ENCODE measurements at places on chromosomes 11 and 22.

DNA sequence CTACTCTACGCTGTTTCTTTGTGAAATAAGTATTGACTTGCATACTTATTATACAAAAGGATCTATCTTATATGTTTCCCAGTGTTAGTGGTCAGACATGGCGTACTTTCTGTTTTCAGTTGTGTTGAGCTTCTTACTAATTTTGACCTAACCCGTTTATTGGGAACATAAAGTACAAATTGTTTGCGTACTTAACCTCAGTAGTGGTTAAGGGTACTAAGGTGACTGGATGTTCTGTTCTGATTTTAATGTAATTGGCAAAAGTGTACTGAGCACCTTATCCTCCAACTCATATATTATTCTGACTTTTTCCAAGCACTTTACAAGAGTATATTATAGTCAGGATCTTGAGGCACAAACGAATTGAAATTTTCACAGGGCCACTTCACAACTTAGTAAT lies 17.2 kb downstream of the TBCEL start:
- DNase-seq: no peak

DNA sequence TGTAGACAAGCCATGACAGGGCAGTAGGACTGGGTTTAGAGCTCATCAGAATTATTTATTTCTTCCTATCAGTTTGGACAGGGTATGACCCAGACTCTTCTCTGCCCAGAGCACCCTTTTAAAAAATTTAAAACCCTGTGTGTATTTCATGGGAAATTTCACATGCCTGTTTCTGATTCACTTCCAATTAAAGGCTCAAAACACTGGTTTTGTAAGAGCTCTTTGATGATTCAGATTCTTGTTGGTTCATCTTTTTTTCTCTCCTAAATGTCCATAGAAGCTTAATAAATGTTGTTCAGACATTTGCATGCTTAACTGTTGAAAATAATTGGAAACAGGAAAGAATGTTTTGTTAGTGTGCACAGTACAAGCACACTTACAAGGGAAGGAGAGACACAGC lies 13.8 kb downstream of the FLI1 start:
- no peak for DNase-seq

DNA sequence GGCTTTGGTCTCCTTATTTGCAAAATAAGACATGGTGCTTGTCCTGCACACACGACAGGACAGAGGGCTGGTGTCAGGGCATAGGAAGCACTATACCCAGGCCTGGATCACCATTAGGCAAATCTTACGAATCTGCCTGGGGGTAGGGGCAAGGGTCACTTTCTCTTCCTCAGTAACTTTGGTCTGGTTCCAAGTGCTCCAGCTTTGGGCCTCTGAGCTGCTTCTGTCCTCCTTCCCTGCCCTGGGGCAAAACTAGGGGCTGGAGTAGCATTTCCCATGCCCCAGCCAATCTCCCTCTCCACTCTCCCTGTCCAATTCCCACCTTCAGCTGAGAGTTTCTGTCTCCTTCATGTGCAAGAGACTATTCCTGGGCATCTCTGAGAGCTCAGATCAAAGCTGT lies 123.7 kb upstream of the NECTIN1 start:
- no peak for DNase-seq

DNA sequence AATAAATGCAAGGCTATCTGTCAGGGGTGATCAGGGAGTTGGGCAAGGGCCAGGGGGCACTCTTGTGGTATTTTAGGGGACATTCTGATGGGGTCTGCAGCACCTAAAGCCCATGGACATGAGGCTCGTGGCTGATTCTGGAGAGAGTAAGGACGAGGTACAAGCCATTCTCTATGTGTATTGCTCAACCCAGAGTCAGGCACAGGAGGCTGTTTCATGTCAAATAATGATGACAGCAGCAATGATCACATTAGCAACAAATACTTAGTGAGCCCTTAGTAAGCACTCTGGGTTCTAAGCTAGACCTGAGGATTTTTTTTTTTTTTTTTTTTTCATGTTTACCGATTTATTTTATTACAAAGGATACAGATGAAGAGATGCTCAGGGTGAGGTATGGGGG lies 83.5 kb upstream of the THY1 start:
- DNase-seq: no peak

DNA sequence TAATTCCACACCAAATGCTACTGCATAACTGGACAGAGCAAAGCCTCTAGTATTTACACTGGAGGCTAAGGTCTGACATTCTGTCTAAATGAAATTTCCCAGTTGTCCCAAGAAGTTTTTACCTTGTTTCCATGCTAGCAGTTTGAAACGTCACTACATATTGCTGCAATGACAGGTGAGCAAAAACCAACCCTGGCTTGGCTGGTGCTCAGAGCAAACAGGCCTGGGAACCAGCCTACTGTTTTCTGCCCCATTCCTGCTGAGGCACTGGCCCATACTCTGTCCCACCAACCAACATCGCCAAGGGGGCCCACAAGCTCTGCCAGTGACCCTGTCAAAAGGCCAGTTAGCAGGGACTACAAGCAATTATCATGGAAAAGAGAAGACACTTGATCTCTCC lies 131.1 kb downstream of the MPPED2 start:
- no peak for DNase-seq

DNA sequence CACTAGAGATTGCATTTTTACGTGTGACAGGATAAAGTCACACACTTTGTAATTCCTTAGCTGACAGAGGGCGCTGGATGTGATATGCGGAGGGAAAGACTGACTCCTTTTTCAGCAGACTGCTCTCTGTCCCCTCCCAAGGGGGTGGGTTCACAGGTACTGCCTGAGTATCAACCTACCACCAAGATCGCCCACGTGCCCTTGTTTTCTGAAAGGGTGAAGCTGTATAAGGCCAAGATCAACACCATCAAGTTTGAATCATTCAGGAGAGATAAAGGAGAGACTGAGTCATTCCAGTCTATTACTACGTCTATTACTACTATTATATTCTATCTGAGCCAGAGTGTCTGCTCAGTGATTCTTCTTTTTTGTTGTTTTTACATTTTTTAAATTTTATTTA lies 30.7 kb downstream of the BUD13 start:
- DNase-seq: peak; percentile 19

GRCh38 chr11:22084056-22084455 lies 108.8 kb upstream of the ANO5 start:
- no peak for DNase-seq

DNA sequence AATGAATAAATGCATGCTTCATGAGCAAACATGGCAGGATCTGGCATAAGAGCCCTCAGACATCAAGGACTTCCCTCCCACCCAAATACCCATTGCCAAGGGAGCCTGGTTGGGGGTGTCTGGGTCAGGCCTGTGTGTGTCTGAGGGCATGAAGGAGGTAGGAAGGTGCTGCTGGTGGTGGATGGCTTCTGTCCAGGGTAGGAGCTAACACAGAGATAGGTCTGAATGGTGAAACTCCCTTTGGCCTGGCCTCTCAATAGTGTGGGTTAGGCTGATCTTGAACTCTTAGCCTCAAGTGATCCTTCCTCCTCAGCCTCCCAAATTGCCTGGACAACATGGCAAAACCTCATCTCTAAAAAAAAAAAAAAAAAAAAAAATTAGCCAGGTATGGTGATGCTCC lies 2.8 kb downstream of the AMPD3 start:
- DNase-seq: no peak

DNA sequence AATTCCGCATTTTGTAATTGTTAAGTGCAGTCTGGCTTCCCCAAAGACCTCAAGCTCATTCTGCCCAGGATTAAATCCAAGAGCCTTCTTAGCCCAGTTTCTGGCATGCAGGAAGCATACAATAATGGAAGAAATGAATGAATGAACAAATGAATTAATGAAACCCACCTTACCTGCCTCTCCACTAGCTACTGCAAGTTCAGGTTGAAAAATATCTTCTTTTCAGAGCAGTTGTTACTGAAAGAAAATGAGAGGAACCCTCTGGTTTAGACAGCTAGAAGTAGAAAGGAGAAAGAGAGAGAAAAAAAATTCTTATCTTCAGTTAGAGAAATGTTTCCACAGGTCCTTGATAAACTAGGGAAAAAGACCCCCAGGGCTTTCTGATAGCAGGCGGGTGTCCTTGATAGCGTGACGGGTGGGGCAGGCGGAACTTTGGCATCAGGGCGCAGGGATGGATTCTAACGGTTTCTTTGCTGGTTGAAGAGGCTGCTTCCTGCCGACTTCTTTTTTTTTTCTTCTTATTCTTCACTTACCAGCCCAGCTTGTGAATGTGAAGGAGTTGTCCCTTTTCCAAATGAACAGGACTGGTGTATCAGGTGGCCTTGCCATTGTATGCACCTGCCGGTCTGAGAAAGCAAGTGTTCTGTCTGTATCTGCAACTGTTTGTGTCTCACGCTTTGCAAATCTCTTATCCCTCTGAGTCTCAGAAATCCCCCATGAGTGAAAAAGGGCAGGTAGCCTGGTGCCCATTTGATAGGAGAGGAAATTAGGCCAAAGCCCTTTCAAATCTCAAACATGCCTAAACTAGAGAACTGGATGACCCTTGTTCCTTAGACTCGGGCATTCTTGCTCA lies 10.0 kb downstream of the LMO2 start:
- no peak for DNase-seq

DNA sequence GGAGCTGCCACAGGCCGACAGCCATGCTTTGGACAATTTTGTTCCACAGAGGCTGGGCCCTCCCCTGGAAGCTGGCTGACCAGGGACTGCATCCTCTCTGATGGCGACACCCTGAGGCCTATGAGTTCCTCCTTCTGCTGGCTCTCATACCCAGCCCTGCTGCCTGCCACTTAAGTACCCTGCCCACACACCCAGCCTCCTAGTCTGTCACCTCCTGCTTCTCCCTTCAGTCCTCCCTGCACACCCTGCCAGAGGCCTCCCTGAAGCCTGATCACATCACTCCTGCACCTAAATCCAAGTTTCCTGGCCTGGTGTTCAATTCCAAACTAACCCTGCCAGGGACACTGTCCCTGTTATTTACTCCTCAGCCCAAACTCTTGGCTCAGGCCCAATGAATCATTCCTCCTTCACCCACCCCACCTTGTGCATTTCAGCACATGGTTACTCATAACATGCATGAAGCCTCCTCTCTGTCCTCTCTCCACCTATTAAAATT lies 136.7 kb upstream of the NECTIN1 start:
- DNase-seq: no peak

DNA sequence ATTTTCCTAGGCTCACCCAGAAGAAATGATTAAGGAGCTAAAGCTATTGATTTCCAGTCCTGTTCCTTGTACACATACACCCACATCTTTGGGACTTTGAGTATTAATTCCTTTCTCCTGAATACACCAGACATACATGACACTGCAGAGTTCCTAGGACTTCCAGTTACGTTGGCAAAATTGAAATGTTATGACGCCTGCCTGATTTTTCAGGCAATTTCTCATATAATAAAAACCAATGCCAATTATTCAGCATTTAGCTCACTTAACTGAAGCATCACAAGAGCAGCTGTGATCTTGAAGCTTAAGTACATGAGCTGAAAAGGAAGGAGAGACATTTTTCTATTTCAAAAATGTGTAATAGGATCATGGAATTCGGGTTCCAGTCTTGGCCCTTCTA lies 4.5 kb downstream of the CLMP start:
- no peak for DNase-seq

- DNase-seq: no peak
Observed at GRCh38 chr22:40423310-40423688, 52.9 kb downstream of the SGSM3 start.

DNA sequence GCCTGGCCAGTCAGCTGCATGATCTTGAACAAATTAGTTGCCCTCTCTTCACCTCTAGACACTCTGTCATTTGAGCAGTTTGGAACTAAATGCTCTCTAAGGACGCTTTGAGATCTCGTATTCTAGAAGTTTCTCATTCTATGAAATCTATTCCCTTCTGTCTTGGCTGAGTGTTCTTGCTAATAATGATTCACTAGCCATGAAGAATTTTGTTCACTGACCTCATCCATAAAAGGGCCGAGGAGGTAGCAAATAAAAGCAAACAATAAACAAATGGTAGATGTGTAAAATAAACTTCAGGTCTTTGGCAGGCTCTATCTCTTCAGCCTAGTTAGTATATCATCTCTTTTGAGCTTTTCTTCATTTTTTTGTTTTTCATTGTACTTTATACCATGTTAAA lies 76.6 kb downstream of the USP35 start:
- DNase-seq: no peak

DNA sequence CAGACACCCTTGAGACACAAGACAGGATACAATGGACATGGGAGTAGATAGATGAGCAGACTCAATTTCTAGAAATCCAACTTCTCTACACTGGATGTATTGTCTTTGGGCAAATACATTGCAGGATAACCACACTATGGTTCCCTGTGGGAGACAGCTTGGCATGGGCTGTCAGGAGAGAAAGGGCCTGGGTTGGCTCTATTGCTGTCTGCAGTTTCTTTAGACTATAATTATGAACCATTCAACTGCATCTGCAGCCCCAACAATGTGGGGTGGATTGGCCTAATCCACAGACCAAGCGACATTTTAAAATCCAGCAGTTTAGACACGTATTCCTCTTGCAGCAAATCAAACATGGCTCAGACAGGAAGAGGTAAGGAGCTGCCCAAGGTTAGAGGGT lies 60.3 kb downstream of the ETS1 start:
- DNase-seq: no peak

GRCh38 chr22:37209140-37209845 lies 3.0 kb downstream of the SSTR3 start:
- no peak for DNase-seq

GRCh38 chr11:45802531-45803317 lies 2.2 kb upstream of the SLC35C1 start:
- no peak for DNase-seq

All from stimulated activated CD4-positive, alpha-beta T cell treated with anti-CD3 and anti-CD28 coated beads, Interleukin-15, amount 100 ng/mL, for 24 hours (primary cell).